ENCODE measurements at places on chromosomes 4 and X. TPM values are rescaled to one million over a fixed set of nuclear protein-coding genes. Genes with fewer than 3 reads are reported as not detected.

TMPRSS11B gene
- not detected for total RNA-seq

DYNLT3 gene
- total RNA-seq: not detected

CD38 gene
- total RNA-seq: 0.90 TPM

POU4F2 gene
- total RNA-seq: not detected

GRCh38 chrX:101493225-101493624, 8.0 kb downstream of the ARMCX4 start:
- H3K4me3 ChIP-seq: no peak overlapping the region
- H3K36me3 ChIP-seq: no peaks in the 10 kb centered on the region

DNA sequence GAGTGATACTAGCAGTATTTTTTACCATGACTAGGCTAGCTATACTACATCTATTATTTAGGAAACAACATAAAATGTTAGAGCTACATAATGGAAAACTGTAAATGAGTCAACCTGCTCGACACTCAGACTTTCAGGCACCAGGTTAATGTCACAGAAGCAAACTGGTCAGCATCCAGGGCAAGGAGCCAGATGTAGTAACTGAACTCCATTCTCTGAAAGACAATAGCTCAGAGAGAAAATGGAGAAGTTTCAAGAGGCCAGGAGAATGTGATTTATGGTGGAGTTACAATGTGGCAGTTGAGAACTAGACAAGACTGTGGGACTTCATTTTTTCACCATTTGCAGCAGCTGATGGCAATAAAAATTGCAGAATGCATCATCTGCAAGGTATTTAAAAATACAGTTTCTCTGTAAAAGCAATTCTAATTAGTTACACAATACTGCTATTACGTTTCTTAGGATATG, 342.7 kb upstream of the PABPC4L start:
- H3K27ac ChIP-seq: no peak overlapping the region
- no peaks in the 10 kb centered on the region for H3K36me3 ChIP-seq
- H3K4me3 ChIP-seq: no peak overlapping the region

GRCh38 chrX:118536687-118537461, 41.3 kb downstream of the DOCK11 start:
- DNase-seq: peak; percentile 8
- peaks cover 11% of the 10 kb centered on the region for H3K4me1 ChIP-seq
- no peaks in the 10 kb centered on the region for H3K27me3 ChIP-seq
- H3K4me3 ChIP-seq: no peak overlapping the region
- H3K36me3 ChIP-seq: no peaks in the 10 kb centered on the region

DNA sequence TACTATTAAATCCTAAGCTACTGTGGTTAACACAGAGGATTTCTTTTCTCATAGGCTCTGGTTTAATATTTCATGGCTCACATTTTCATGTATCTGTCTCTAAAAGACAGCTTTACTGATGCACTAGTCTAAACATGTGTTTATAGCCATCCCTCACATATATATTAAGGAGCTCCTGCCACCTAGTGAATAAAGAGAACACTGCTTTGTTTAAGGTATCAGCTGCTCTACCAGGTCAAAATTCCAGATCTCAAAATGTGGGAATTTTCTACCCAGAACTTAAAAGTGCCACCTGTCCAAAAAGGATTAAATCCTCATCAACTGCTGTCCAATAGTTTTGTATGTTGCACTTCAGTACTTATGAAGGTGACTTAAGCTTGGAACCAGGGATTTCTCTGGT, 188.5 kb upstream of the TEX13C start:
- H3K36me3 ChIP-seq: no peaks in the 10 kb centered on the region
- no peak overlapping the region for H3K4me3 ChIP-seq

- no peak overlapping the region for H3K27ac ChIP-seq
- H3K4me1 ChIP-seq: no peaks in the 10 kb centered on the region
- H3K4me3 ChIP-seq: no peak overlapping the region
- no peaks in the 10 kb centered on the region for H3K36me3 ChIP-seq
- no peak for DNase-seq
- no peaks in the 10 kb centered on the region for H3K27me3 ChIP-seq
These were observed 23.2 kb downstream of the DIAPH2 start for GRCh38 chrX:96707804-96708203.

DNA sequence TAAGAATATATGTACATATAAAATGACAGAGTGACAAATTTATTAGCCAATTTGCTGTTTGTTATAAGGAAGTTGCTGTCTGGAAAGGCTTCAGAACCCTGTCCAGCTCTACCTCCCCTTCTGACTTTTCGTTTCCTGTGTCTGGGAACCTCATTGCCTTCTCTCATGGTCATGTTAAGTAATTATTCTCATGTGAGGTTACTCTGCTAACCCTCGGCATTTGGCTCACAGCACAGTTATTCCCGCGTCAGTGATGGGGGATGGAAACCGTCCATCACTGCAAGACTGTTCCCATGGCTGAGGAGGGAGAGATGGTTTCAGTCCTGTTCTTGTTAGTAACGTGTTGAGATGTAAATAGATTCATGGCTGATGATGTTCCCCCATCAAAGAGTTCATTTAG, 11.9 kb downstream of the EDNRA start:
- H3K27ac ChIP-seq: no peak overlapping the region
- H3K27me3 ChIP-seq: no peaks in the 10 kb centered on the region
- no peaks in the 10 kb centered on the region for H3K36me3 ChIP-seq
- DNase-seq: no peak
